HCT116 (cell line): ENCODE measurements at places on chromosomes 16 and 17. TPM values are rescaled to one million over a fixed set of nuclear protein-coding genes. Genes with fewer than 3 reads are reported as not detected.

DNA sequence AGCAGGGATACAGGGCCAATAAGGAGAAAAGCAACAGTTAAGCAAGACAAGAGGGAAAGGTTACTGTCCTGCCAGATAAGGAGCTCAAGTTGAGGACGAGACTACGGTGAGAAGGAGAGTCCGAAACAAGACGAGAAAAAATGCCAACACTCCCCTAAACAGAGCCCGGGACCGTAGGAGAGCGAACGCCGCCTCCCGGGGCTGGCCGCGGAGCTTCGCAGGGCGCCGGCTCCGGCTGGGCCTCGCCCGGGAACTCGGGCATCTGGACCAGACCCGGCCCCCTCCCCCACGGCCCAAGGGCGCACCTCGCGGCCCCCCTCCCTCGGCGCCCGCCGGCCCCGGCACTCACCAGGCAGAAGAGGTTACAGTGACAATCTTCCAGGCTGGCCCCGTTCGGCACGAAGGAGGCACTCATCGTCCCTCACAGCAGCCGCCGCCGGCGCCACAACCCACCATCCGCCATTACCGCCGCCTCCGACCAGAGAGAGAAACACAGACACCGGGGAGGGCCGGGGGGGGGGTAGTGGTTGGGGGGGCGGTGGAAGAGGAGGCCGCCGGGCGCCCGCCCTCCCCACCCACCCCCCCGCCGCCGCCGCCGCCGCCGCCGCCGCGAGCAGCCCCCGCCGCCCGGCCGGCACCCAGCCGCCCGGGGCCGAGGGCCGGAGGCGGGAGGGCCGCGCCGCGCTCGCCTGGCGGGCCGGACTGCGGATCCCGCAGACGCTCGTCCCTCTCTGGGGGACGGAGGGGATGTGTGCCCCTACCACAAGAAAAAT lies at the start of gene MED13:
Gene MED13 (minus strand): TSS at position 488 of the 773 bp plus-strand sequence. CDS start 73 bp downstream, at position 415.
- H3K4me3 ChIP-seq: peak within 1 kb of the TSS; percentile 95
- no peaks in the 10 kb centered on the region for H3K27me3 ChIP-seq
- DNase-seq: no peak
- H3K4me1 ChIP-seq: peaks cover 20% of the 10 kb centered on the region

NPB gene
- total RNA-seq: 1.2 TPM

DNA sequence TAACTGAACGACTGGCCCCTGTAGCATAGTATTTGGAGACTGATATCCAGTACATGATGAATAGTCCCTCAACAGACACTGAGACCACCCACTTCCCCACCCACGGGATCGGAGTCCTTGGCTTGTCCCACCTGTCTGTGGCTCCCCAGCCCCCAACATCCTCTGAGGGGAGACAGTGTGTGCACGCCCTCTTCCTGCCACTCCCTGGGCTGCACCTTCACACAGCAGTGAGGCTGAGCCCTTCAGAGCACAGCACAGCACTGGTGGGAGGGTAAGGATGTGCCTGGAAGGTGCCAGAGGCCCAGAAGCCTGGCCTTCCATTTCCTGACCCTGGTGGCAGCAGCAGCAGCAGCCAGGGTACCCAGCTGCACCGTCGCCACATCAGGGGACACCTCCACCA lies 11.0 kb downstream of the DNASE1 start:
- DNase-seq: no peak
- H3K36me3 ChIP-seq: peaks cover 34% of the 10 kb centered on the region
- H3K4me3 ChIP-seq: no peak overlapping the region
- no peaks in the 10 kb centered on the region for H3K4me1 ChIP-seq
- no peak overlapping the region for H3K27ac ChIP-seq

LRRC37A3 gene
- total RNA-seq: 7.7 TPM

DNA sequence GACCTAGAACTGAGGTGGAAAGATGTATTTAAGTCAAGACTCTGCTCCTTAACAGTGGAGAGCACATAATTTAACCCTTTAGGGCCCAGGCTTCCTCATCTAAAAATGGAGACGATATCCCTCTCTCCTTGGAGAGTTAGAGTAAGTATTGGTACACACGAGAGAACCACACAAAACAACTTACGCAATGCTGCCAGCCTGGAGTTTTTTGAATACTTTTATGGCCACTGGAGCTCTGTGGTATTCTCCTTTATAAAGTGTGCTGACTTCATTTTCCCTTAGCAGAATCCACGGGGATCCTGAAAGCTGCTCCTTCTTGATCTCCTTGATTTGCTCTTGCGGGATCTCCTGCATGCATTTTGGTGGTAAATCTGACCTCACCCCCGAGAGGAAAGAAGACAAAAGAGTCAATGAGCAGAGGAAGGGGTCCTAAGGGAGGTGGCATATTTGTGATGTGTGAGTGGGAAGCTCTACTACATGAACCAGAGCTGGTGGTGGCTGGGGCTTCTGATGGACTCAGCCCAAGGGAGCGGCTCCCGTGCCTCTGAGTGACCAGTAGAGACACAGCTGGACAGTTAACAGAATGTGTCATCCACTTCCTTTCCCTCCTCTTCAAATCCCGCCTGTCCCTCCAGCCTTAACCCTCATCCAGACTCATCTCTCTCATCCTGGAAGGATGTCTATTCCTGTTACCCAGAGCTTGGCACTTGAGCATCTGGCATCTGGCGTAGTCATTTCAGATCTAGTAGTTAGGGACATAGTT lies 9.4 kb downstream of the MLKL start:
- no peaks in the 10 kb centered on the region; the same call in 1 of the 2 replicates for H3K36me3 ChIP-seq
- H3K27me3 ChIP-seq: no peaks in the 10 kb centered on the region
- 0 out of 2 replicates have a peak, but pooled peaks cover 2% of the 10 kb centered on the region for H3K4me1 ChIP-seq

- H3K4me1 ChIP-seq: no peaks in the 10 kb centered on the region
- H3K4me3 ChIP-seq: no peak overlapping the region
- H3K27ac ChIP-seq: no peak overlapping the region
- H3K27me3 ChIP-seq: no peaks in the 10 kb centered on the region
These were observed 13.1 kb downstream of the ZSCAN10 start for GRCh38 chr16:3085868-3086595.

DNA sequence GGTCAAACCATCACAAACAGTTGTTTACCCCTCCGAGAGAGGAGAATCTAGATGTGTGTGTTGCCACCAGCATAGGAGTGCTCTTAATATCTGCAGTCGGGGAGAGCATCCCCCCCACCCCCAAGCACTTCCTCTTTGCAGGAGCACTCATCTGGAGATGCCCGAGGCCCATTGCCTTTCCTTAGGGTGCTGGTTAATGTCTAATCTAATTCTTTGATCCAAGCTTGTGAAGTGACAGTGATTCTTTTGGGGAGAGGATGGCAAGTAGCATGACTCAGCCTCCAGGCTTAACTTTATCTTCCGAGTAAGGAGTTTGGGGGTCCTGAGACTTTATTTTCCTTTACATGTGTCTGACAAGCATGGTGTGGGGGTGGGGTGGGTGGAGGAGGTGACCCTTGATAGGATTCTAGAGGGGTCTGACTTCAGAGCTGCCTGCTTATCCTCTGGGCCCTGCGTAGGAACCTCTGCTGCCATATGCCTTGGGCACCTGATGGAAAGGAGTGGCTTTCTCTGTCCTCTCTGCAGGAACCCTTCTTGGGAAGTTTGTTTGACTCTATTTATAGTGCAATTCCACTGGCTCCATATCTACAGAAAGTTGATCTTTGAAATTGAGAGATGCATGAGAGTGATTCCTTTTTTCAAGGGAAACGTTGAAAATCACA lies 207.1 kb downstream of the SPECC1 start:
- H3K27me3 ChIP-seq: no peaks in the 10 kb centered on the region
- no peak overlapping the region for H3K4me3 ChIP-seq
- no peak for DNase-seq
- no peaks in the 10 kb centered on the region for H3K36me3 ChIP-seq

- H3K4me3 ChIP-seq: no peak overlapping the region
- peaks cover 47% of the 10 kb centered on the region for H3K4me1 ChIP-seq
- no peaks in the 10 kb centered on the region for H3K36me3 ChIP-seq
- H3K27me3 ChIP-seq: no peaks in the 10 kb centered on the region
- DNase-seq: no peak
- H3K27ac ChIP-seq: no peak overlapping the region
These were observed 3.4 kb upstream of the LPCAT2 start for GRCh38 chr16:55505333-55506015.

RNF151 gene
- total RNA-seq: 0.30 TPM

GRCh38 chr16:84611041-84611440 lies 6.8 kb downstream of the COTL1 start:
- peaks cover 19% of the 10 kb centered on the region for H3K4me1 ChIP-seq
- no peak overlapping the region for H3K27ac ChIP-seq
- no peaks in the 10 kb centered on the region for H3K27me3 ChIP-seq

- no peak overlapping the region for H3K27ac ChIP-seq
- H3K36me3 ChIP-seq: no peaks in the 10 kb centered on the region
- H3K4me1 ChIP-seq: peaks cover 7% of the 10 kb centered on the region; the same call in 1 of the 2 replicates
- no peak overlapping the region for H3K4me3 ChIP-seq
- DNase-seq: no peak
These were observed 2.0 kb upstream of the KRT38 start for GRCh38 chr17:41442739-41443138.

DNA sequence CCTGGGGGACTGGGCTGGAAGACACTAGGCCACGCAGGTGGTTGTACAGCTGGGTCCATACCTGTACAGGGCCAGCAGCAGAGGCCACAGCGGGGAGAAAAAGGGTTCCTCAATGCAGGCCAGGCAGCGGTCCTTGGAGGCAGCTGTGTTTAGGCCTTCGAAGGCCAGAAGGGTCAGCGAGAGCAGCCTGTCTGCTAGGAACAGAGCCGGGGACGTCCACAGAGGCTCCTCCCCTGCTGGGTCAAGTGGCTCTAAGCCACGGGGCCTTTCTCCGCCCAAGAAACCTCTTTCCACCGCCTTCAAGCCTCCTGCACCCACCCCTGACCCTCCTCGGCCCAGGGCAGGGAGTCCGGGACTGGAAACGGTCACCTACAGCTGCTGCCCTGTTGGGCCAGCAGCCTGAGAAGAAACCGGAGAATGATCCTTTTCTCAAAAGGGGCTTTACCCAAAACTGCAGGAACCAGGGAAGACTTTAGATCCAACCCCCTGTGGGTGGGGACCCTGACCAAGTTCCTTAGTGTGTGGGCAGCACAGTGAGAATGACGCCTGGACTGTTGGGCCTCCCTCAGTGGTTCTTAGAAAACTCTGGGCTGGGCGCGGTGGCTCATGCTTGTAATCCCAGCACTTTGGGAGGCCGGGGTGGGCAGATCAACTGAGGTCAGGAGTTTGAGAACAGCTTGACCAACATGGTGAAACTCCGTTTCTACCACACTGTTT lies 8.4 kb upstream of the SPATA2L start:
- peaks cover 5% of the 10 kb centered on the region for H3K36me3 ChIP-seq
- no peaks in the 10 kb centered on the region for H3K27me3 ChIP-seq
- H3K4me3 ChIP-seq: no peak overlapping the region
- H3K4me1 ChIP-seq: peaks cover 36% of the 10 kb centered on the region
- DNase-seq: no peak

- no peaks in the 10 kb centered on the region for H3K4me1 ChIP-seq
- H3K36me3 ChIP-seq: peaks cover 9% of the 10 kb centered on the region
- DNase-seq: no peak
These were observed at the start of gene AANAT for GRCh38 chr17:76467366-76467765. Gene AANAT, plus strand, starts transcription at chr17:76467603. Its CDS starts 1,144 bp downstream, at chr17:76468747.

ITGB3 gene
- total RNA-seq: not detected

KARS1 gene
- total RNA-seq: 196 TPM
